ENCODE measurements at places on chromosomes 2 and 18.

DNA sequence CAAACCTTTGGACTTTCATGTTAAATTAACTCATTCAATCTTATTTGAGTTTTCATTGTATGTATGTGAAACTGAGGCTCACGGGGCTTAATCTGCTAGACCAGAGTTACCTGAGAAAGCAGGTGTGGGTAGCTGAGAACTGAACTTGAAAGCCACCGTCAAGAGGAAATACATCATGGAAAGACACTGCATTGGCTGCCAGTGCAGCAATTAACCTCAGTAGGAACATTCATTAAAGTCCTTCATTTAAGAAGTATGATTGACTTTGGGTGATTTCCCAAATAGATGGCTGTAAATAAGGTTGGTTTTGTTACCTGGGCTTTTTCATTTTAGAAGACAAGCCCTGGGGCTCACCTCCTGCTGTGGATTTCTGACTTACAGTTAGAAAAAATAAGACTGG is 36.5 kb upstream of the MGAT5 start:
- DNase-seq, result no peak

GRCh38 chr18:73880387-73880786 is 267.2 kb downstream of the FBXO15 start:
- no peak for DNase-seq

GRCh38 chr2:66867063-66867441 is 432.1 kb downstream of the MEIS1 start:
- no peak for DNase-seq

- no peak for DNase-seq
These were observed 41.3 kb downstream of the ATF2 start for GRCh38 chr2:175126661-175127060.

- no peak for DNase-seq
These were observed 31.4 kb downstream of the KCTD1 start for GRCh38 chr18:26516964-26517363.

DNA sequence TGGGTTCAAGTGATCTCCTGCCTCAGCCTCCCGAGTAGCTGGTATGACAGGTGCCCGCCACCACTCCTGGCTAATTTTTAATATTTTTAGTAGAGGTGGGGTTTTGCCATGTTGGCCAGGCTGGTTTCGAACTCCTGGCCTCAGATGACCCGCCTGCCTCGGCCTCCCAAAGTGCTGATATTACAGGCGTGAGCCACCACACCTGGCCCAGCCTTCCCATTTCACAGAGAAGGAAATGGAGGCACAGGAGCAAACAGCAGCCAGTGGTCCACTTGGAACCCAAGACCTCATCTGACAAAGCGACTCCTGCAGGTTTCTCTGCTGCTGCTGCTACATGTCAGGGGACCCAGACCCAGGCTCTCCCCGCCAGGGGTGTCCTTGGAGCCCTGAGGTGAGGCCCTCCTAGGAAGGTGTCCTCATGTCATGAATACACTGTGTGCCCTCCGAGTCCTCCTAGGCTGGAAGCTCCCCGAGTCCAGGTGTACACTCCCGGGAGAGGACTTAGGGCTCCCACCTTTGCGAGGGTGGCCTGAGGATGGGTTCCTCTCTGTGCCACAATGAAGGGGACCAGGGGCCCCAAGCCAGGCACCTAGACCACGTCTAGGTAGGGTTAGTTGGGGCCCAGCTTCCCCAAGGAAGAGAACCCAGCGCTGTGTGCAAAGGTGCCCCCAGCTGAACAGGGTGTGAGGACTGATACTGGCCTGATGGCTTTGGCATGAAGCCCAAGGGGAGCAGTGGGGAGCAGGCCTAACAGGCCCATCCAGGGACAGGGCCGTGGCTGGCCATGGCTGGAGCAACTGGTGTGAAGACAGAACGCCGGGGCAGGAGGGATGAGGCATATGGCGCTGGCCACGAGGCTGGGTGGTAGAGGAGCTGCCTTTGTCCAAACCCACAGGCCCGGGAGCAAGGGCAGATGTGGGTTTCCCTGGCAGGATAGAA is 56.1 kb downstream of the HS6ST1 start:
- DNase-seq, result no peak

DNA sequence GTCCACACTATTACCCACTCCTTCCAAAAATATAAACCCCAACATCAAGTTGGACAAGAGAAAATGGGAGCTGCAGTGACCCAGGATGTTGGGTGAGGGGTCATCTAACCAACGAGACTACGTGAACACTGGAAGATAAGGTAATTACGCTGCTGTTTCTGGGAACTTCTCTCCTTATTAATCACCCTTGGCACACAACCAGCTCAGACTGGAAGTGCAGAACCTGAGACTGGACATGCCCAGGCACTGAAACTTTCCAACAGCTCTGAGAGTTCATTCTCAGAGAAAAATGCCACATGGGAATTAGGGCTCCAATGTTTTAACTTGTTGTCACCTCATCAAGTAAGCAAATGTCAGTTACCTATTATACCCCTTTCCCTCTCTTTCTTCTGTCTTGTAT is 135.3 kb downstream of the CCDC148 start:
- no peak for DNase-seq

- no peak for DNase-seq
These were observed 8.1 kb downstream of the RAB31 start for GRCh38 chr18:9715978-9716774.

DNA sequence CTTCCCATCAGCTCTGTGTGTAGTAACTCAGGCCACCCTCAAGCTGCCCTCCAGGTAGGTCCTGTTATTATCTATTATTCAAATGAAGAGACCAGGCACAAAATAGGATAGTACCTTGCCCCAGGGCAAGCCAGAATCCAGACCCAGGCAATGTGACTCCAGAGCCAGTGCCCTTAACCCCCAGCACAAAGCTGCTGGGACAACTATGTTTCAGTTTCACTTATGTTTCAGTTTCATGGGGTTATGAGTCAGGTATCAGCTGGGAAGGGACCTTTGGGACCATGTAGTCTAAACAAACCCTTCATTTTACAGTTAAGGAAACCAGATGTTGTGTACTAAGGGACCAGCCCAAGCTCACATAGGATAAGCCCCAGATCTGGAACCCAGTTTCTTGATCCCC is 10.0 kb downstream of the HK2 start:
- DNase-seq, result peak; percentile 26

DNA sequence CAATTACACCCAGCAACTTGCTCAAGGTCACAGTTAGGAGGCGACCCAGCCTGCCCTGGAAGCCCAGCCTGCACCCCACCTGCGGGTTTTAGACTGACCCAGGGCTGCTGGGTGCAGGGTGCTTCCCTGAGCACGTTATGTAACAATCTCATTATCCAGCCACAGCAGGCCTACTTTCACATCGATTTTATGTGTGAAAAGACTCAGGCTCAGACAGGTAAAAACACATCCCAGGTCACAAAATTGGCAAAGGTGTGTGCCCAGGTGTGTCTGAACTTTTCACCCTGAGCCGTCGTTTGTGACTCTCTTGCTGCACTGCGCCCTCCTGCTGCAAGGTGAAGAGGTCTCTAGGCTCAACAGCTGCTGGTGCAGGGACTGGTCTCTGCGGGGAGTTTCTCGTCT is 668.2 kb upstream of the HS6ST1 start:
- no peak for DNase-seq

GRCh38 chr18:26159353-26159752 is 25.7 kb downstream of the PSMA8 start:
- DNase-seq, result no peak

- no peak for DNase-seq
These were observed 129.4 kb upstream of the DAPL1 start for GRCh38 chr2:158665536-158666302.

- no peak for DNase-seq
These were observed 228.6 kb downstream of the CLIP4 start for GRCh38 chr2:29343830-29344229.

DNA sequence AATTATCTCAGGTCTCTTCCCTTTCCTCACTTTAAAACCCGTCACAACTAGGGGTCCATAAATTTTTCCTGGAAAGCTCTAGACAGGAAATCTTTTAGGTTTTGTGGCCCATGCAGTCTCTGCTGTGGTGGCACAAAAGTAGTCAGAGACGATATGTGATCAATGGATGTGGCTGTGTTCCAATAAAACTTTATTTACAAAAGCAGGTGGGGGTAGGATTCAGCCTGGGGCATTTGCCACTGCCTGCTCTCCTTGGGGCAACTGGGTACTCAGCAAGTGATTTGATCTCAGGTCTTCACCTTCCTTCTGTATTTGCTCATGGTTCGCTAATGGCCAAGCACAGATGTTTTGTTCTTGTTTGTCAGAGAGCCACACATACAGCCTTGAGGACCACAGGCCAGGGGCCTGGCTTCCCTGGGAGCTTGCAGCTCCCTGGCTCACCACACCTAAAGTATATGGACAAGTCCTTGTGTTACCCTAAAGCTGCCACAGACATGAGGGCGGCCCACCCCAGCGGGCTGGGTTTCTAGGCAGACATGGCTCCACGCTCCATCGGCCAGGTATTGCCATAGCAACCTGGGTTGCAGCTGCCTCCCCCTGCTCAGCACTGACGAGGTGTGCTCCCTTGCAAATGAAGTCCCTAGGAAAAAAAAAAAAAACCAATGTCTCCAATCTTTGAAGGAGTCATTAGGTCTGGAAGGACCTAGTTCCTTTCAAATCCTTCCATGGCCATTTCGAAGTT is 89.7 kb upstream of the YWHAQ start:
- no peak for DNase-seq

DNA sequence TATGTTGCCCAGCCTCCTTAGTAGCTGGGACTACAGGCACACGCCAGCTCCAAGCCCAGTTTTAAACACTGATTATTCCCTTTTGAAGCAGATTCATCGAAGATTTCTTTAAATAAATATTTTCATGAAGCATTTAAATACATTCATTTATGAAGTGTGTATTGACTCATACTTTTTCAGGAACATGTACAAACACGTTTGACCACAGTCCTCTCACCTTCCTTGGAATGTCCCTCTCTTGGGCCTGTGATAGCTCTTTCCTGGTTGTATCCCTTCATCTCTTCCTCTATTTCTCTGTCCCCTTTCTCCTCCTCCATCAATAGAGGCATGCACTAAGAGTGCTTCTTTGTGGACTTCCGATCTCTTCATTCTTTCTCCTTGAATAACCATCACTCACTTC is 2.5 kb downstream of the PSTPIP2 start:
- no peak for DNase-seq

DNA sequence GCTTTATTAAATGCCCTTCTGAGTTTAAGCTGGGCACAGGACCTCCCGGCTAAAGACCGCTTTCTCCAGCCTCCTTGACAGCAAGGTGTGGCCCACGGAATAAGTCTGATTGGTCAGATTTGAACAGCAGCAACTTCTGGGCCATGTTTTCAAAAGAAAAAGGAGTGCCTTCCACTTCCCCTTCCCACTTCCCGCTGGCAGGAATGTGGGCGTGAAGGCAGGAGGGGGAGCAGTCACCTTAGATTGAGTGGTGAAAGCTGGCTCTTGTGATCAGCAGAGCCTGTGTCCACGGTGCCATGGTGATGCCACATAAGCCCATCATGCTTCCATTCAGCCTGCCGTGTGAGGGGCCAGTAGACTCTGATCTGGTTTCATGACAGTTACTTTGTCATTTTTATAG is 136.6 kb upstream of the GLI2 start:
- DNase-seq, result no peak

DNA sequence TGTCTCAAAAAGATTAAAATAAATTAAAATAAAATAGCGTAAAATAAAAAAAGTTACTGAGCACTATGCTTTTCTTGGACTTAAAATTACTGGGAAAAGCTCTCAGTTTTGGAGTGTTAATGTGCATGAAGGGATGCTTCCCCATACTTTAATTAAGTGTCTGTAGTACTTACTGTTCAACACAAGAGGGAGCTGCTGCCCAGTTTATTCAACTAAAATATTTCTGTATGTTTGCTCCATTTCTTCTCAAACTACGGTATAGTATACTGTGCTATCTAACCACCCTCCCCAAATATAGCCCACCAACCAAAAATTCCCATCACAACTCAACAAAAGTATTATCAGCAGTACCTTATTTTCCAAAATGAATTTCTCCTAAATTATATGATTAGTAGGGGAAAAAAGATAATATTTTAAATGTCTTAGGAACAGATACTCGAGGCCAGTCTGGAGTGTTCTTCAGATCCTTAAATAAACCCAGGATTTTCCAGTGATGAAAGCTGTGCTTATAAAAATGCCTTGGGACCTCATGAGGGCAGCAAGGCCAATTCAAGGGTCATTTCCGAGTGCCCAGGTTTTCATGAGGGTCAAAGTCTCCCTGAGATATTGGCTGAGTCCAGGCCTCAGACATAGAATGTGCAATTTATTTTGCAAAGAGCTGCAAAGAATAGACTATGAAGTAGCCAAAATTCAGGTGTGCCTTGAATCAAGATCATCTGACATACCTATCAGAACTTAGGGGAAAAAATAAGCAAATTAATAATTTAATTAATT is 64.1 kb downstream of the CHRNA1 start:
- DNase-seq, result no peak

DNA sequence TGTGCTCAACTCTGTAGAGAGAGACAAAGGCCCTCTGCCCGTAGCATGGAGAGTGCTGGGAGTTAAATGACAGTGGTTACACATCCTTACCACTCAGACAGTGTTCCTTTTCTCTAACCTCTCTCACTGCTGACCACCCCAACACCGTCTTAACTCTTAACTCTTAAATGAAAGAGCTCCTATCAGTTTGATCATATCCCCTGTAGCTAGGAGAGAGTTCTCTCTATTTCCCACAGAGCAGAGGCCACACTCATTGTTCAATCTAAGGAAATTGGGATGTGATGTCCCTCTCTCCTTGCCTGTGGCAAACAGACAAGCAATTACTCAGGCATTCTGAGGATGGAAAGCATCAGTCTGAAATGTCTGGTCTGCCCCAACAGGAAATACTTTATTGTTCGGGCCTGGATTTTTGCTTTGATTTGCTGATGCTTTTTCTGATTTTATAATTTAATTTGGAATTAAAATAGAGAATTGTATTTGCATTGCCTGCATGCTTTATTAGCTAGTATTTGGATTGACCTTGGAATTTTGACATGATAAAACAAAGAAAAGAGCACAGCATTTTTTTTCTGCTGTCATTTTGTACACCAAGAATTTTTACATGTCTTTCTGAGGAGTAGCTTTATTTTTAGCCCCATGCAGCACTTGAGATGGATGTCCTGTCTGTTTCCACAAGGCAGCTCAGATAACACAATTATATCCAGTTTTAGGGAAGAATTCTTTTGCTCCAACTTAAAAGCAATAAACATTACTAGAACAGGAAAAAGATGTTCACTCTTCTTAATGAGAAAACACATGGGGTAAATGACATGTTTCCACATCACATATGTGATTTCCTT is 27.7 kb upstream of the IER3IP1 start:
- DNase-seq, result no peak

- no peak for DNase-seq
These were observed 17.4 kb upstream of the NEMP2 start for GRCh38 chr2:190551928-190552327.

GRCh38 chr18:995629-996028 is 91.0 kb downstream of the ADCYAP1 start:
- no peak for DNase-seq

DNA sequence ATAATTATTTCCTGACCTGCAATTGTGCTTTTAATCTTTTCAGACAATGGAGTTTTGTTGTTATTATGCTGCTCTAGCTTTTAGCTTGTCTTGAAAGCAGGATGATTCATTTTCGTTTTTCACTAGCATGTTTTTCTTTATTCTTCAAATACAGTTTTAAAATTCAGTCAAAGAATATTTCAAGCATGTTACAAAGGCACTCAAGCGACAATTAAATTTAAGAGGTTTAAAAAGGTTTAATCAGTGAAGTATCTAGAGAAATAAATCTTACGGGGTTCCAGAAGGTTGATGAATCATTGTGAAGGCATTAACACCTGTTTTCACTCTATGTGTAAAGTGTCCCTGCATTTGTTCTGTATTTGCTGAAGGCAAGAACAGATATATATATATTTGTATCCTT is 390.7 kb upstream of the TMEFF2 start:
- no peak for DNase-seq
